ENCODE measurements at places on chromosomes 16 and 17.

DNA sequence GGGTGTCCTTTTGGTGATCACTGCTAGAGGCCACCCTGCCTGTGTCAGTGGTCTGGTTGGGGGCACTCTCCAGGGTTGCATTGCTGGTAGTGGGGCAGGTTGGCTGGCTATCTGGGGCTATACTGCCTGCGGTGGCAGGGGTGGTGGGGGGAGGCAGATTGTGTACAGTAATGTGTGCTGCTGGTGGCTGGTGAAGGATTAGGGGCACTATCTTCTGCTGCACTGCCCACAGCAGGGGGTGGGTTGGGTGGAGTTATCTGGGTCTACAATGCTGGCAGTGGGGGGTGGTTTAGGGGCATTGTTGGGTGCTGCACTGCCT lies 204.0 kb upstream of the WSB1 start:
- DNase-seq, result no peak

DNA sequence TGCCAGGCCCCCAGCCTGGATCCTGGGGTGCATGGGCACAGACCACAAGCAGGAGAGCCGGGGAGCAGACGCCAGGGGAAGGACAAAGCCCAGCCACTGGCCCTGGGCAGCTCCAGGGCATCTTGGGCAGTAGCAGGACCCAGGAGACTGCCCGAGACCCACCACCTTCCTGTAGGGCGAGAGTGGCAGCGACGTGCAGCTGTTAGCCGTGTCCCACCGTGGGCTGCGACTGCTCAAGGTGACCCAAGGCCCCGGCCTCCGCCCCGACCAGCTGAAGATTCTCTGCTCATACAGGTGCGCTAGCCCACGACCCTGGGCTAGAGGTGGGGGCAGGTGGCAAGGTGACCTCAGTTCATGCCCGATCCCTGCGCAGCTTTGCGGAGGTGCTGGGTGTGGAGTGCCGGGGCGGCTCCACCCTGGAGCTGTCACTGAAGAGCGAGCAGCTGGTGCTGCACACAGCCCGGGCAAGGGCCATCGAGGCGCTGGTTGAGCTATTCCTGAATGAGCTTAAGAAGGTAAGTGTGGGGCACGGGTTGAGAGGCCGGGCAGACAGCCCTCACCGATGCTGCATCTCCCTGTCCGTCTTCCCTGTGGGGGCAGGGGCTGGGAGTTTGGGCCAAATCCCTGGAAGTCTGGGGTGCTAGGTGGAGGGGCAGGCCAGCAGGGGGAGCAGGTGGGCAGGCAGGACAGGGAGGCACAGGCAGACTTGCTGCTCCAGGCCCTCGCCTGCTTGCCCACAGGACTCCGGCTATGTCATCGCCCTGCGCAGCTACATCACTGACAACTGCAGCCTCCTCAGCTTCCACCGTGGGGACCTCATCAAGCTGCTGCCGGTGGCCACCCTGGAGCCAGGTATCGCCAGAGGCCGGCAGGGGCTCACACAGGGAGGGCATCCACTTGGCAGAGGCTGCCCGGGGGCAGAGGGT lies 13.5 kb upstream of the SMIM5 start:
- DNase-seq, result peak; percentile 61

GRCh38 chr16:89410794-89411309 lies 79.5 kb downstream of the ANKRD11 start:
- DNase-seq, result no peak

DNA sequence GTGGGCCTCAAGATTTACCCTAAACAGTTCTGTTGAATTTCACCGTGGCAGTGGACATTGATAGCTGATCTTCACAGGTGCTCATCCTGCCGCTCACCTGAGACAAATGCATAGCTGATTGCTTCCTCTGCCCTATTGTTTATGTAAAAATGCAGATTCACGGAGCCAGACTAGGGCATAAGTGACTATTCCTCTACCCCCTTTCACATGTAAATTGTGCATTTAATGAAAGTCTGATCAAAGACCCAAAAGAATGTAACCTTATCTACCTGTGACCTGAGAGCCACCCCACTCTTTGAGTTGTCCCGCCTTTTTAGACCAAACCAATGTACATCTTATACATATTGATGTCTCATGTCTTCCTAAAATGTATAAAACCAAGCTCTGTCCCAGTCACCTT lies 312.4 kb upstream of the CDH5 start:
- DNase-seq, result no peak

- peak; percentile 57 for DNase-seq
These were observed 8.5 kb downstream of the KRTAP9-7 start for GRCh38 chr17:41284043-41284442.

DNA sequence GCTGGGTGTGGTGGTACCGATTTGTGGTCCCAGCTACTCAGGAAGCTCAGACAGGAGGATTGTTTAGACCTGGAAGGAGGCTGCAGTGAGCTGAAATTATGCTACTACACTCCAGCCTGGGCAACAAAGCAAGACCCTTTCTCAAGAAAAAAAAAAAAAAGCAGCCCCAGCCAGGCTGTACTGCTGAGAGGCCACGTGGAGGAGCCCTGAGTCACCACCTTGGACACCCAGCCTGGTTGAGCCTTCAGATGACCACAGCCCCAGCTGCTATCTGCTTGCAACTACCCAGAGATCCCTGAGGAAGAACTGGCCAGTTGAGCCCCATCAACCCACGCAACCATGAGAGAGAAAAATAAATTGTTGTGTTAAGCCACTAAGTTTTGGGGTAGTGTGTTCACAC lies 23.6 kb upstream of the GPRC5C start:
- no peak for DNase-seq

- peak; percentile 36 for DNase-seq
These were observed 994 bp downstream of the PITPNA start for GRCh38 chr17:1561420-1562175.

DNA sequence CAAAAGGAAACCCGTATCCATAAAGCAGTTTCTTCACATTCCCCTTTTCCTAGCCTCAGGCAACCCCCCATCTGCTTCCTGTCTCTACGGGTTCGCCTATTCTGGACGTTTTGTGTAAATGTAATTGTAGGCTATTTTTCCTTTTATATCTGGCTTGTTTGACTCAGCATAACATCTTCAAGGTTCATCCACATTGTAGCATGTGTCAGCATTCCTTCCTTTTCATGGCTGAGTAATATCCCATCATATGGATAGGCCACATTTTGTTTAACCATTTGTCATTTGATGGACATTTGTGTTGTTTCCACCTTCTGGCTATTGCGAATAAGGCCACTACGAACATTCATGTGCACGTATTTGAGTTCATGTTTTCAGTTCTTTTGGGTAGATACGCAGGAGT lies 54.6 kb downstream of the FOXL1 start:
- DNase-seq, result no peak

GRCh38 chr17:20307326-20307910 lies 159.9 kb downstream of the LGALS9B start:
- DNase-seq, result no peak

DNA sequence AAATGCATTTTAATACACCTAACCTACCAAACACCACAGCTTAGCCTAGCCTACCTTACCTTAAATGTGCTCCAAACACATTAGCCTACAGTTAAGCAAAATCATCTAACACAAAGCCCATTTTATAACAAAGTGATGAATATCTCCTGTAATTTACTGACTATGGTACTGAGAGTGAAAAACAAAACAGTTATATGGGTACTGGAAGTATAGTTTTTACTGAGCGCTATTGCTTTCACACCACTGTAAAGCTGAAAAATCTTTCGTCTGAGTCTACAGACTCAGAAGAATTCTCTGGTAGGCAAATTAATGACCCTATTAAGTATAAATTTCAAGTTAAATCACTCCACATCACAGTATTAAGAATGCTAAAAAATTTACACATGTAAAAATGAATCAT lies 3.5 kb downstream of the GRB2 start:
- no peak for DNase-seq

- no peak for DNase-seq
These were observed 42.3 kb upstream of the NKD1 start for GRCh38 chr16:50505714-50506542.

DNA sequence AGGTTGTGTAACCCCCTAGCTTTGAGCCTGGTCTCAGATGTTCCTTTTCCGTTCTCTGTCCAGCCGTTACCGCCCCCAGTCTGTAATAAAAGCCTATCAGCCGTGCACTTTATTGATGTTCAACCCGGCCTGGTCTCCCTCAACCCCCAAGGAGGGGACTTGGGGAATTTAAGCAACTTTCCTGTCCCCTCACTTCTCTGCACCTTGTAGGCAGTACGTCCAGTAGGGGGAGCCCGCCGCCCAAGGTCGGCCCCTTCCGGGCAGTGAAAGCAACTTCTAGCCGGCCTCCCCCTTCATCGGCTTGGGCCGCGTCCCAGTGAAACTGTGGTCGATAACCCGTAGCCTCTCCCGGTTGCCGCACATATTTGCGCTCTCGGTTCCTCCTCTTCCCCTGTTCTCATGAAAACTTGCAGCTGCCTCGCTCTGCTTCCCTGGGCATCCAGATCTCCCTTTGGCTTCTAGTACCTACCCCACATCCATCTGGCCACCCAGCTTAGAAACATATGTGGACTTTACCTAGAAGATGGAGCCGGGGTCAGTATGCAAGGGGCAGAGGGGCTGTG lies 7.9 kb downstream of the PNPO start:
- DNase-seq, result peak; percentile 87

- no peak for DNase-seq
These were observed 352.5 kb downstream of the NPIPA8 start for GRCh38 chr16:17983847-17984639.

DNA sequence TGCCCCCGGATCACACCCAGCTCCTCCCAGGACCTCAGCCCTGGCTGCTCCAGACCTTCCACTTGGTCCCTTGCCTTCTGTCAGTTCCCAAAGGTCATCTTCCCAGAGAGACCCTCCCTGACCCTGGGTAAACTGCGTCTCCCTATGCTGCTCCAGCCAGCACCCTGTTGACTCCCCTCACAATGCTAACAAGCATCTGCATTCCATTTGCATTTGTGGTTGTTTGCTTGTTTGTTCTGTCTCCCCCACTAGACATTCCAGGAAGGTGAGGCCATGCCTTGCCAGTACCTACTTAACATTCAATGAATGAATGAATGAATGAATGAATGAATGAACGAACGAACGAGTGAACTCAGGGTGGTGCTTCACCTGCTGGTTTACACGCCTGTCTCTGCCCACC lies 171.2 kb downstream of the WSCD1 start:
- no peak for DNase-seq

DNA sequence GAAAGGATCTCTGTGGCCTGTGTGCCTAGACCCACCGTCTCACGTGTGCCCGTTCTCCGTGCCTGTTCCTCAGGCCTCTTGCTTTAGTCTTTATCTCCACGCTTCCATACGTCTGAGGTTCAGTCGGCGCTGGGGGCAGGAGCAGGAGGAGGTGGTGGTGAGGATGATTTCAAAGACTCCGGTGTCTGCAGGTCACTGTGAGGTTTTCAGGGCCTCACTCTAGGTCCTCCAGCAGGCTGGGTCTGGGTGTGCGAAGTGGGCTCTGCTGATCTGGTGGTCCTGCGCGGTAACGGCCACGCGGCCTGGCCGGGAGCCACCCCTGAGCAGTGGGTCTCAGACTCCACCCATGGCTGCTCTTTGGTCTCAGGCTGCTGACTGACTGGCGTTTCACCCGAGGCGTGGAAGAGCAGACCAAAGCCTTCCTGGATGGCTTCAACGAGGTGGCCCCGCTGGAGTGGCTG lies 14.4 kb upstream of the CLEC18A start:
- DNase-seq, result no peak

GRCh38 chr16:67922221-67922620 lies 9.4 kb downstream of the CTRL start:
- no peak for DNase-seq

GRCh38 chr17:77688369-77688768 lies 270.1 kb upstream of the TNRC6C start:
- DNase-seq, result no peak

DNA sequence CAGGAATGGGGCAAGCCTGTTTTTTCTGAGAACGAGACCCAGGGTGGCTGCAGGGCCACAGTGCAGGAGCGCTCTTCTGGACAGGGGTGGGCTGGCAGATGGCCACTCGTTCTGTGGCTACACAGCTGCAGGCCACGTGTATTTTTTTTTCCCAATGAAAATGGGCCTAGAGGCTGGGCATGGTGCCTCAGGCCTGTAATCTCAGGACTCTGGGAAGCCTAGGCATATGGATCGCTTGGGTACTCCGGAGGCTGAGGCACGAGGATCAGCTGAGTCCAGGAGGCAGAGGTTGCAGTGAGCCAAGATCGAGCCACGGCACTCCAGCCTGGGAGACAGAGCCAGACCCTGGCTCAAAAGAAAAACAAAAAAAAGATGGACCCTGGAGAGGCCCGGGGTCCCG lies 6.8 kb downstream of the UNKL start:
- DNase-seq, result no peak

DNA sequence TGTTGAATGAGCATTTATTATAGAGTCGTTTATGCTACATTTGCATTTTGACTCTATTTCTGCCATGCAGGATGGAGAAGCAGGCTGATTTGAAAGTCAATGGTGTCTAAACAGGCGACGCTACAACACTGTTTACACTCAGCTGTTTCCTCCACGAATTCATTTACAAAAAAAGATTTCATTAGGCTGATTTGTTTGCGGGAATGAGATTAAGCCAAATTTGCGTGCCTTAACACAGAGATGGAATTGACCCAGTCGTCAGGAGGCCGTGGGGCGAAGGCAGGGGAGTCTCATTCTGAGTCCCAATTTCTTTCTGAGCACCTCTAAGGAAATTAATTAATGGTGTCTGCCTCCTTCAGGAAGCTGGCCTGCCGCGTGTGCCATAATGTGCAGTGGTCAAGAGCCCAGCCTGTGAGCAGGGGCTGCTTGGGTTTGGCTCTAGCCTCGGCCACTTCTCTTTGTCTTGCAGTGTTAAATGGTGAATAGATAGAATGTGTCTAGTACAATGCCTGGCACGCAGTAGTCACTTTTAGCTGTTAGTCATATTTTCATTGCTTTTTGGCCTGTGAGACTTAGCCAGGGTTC lies 88.6 kb upstream of the NKD1 start:
- DNase-seq, result no peak

DNA sequence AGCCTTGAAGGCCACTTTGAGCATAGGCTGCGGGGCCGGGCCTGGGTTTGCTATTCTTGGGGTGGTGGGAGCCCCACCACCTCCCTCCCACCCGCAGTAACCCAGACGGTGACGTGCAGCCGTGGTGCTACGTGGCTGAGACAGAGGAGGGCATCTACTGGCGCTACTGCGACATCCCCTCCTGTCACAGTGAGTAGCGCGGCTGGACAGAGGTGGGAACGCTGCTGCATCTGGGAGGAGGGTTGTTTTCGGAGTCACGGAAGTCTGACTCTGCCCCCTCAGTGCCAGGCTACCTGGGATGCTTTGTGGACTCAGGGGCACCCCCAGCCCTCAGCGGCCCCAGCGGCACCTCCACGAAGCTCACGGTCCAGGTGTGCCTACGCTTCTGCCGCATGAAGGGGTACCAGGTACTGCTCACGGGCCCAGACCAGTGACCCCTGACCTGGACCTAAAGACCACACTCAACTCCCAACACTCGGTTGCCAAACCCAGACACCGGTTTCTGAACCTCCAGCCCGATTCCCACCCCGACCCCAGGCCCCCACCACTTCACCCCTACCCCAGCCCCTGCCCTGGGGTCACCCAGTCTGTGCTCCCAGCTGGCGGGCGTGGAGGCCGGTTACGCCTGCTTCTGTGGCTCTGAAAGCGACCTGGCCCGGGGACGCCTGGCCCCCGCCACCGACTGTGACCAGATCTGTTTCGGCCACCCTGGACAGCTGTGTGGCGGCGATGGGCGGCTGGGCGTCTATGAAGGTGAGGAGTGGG lies 2.1 kb downstream of the KREMEN2 start:
- no peak for DNase-seq

Data from HTR-8/SVneo (cell line).